ENCODE measurements at places on chromosomes 7 and 10.

DNA sequence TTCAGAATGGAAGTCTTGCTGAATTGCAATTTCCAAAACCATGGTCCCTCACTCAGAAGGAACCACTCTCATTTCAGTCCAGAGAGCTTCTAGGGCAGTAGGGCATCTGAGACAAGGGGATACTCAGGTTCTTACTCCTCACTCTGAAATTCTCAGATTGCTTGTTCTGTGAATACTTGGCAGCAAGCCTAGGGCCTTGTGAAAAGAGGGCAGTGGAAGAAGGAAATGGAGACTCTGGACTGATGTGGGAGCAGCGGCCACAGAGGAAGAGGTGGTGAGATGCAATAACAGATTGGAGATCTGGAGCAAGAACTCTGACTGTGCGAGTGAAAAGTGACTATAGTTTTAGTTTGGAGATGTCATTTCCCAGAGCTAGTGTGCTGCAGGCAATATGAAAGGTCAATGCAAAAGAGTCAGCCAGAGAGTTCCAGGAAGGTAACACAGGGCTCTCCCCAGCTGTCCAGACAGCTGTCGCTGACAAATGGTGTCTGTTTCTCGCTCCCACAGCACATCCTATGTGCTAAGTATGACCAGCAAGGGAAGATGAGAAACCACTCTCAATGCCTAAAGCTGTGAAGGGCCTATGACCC lies 291.6 kb upstream of the KIAA1217 start:
- DNase-seq, result no peak

- no peak for DNase-seq
Observed at GRCh38 chr10:101273330-101273729, 44.1 kb upstream of the LBX1 start.

DNA sequence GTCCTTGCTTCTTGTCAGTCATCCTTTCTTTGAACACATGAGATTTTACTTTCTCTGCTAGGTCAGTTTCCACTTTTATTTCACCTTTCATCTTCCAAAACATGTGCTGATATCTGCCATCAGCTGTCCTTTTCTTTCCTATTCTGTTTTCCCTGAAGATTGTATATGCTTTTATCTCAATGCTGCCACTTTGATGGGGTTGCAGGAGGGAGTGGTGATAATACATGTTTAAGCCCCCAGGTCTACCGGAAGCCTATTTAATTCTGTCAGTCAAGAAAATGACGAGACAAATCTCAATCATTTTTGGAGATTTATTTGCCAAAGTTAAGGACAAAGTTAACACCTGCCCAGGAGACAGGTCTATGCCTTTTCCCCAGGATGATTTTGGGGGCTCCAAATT lies 73.8 kb downstream of the MRPL32 start:
- DNase-seq, result no peak

GRCh38 chr10:28278842-28279241 lies 24.0 kb downstream of the MPP7 start:
- DNase-seq, result no peak

DNA sequence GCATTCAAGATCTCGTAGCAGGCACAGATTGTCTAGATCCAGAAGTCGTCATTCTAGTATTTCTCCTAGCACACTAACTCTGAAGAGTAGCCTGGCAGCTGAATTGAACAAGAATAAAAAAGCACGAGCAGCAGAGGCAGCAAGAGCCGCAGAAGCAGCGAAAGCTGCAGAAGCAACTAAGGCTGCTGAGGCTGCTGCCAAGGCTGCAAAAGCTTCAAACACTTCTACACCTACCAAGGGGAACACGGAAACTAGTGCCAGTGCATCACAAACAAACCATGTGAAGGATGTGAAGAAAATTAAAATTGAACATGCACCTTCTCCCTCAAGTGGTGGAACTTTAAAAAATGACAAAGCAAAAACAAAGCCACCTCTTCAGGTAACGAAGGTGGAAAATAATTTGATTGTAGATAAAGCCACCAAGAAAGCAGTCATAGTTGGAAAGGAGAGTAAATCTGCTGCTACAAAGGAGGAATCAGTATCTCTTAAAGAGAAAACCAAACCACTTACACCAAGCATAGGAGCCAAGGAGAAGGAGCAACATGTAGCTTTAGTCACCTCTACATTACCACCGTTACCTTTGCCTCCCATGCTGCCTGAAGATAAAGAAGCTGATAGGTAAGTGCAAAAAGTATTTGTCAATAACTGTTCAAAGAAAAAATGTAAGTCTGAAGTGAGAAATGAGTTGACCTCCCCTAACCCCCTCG lies 37.7 kb downstream of the CDK13 start:
- no peak for DNase-seq

DNA sequence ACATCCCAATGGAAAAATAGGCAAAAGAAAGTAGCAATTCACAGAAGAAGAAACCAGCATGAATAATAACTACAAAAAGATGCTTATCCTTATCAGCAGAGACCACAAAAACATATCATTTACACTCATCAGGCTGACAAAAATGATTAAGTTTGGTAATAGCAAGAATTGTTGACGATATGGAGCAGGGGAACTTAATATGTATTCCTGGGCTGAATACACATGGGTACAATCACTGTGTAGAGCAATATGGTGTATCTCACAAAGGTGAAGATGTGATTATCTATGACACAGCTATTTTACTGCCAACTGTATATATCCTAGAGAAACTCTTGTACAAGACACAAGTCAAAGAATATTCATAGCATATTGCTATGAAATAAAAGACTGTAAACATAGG lies 141.8 kb upstream of the NOBOX start:
- DNase-seq, result no peak

DNA sequence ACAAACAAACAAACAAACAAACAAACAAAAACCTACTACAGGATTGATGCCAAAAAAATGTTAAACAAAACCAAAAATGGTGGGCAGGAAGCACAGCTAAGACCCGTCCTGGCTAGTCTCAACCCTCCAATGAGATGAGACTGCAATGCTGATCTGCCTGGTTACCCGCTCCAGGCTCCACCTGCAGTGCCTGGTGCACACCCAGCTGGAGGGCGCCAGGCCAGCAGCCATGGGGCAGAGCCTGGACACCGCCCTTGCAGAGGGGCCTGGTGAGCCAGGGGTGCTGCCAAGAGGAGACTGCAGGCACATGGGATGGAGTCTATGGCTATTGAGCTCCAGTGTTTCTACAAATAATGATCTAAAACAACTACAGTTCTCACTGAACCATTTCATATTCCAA lies 107.0 kb downstream of the LARP4B start:
- no peak for DNase-seq

- DNase-seq, result no peak
Observed at GRCh38 chr10:132679640-132680039, 106.3 kb downstream of the NKX6-2 start.

- DNase-seq, result no peak
Observed at GRCh38 chr7:37372750-37373149, 75.9 kb downstream of the ELMO1 start.

All from SW480 (cell line).